ENCODE measurements at places on chromosomes 2 and 18.
A peak's percentile ranks its signal among the peaks of the same experiment; 100 is the strongest.

GRCh38 chr2:15825276-15825980, 114.9 kb upstream of the MYCN start:
- DNase-seq: no peak

- DNase-seq: no peak
Measured at GRCh38 chr2:111176867-111177266, 56.2 kb downstream of the BCL2L11 start.

- no peak for DNase-seq
Measured at GRCh38 chr2:75311993-75312392, 112.7 kb upstream of the TACR1 start.

GRCh38 chr2:201183365-201183727, 405 bp downstream of the CASP10 start:
- no peak for DNase-seq

DNA sequence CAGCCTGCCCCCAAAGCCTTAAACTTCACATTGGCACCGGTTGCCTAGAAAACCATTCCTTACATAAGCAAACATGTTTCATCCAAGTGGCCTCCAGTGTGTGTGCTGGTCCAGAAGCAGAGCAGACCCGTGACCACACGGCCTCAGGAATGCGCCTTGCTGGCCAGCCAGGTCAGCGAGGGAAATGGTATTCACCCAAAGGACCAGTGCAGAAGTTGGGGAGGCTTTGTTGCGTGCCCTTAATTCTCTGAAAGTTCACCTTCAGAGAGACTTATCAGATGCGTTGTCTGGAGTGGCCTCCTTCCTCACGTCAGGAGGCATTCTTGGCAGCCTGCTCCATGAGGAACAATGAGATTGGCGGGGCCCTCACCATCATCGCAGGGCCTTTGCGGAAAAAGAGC, 25.9 kb downstream of the NRP2 start:
- no peak for DNase-seq

- DNase-seq: peak; percentile 4
Measured at GRCh38 chr2:73043929-73044832, 27.3 kb downstream of the SFXN5 start.

DNA sequence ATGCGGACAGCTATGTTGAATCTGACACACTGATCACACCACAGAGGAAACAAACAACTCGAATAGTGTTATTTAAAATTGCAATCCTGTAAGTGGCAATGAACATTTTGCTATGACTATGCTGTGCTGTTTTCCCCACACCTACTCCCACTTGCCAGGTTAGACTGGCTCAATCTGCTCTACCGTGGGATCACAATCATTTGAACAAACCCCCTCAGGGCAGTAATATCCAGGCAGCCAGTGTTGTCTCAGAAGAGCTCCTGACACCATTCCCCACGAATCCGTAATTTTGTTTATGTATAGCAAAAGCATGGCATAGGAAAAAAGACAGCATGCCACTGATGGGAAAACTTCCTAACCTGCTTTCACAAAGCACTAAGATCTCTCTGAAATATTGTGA, 284.3 kb downstream of the ERBB4 start:
- DNase-seq: no peak

GRCh38 chr18:36850527-36851201, 21.7 kb downstream of the KIAA1328 start:
- no peak for DNase-seq

- DNase-seq: no peak
Measured at GRCh38 chr2:9231291-9232165, 24.9 kb downstream of the ASAP2 start.

GRCh38 chr18:38948436-38948835, 1382.8 kb upstream of the CELF4 start:
- no peak for DNase-seq

GRCh38 chr18:80244167-80244566, 3.1 kb downstream of the PARD6G start:
- no peak for DNase-seq

GRCh38 chr2:230296917-230297316, 30.1 kb upstream of the SP140L start:
- DNase-seq: no peak

GRCh38 chr2:60521626-60522025, 31.8 kb downstream of the BCL11A start:
- no peak for DNase-seq

Data from naive thymus-derived CD8-positive, alpha-beta T cell (primary cell).